ENCODE measurements at places on chromosomes 6 and 20.
A peak's percentile ranks its signal among the peaks of the same experiment; 100 is the strongest.

DNA sequence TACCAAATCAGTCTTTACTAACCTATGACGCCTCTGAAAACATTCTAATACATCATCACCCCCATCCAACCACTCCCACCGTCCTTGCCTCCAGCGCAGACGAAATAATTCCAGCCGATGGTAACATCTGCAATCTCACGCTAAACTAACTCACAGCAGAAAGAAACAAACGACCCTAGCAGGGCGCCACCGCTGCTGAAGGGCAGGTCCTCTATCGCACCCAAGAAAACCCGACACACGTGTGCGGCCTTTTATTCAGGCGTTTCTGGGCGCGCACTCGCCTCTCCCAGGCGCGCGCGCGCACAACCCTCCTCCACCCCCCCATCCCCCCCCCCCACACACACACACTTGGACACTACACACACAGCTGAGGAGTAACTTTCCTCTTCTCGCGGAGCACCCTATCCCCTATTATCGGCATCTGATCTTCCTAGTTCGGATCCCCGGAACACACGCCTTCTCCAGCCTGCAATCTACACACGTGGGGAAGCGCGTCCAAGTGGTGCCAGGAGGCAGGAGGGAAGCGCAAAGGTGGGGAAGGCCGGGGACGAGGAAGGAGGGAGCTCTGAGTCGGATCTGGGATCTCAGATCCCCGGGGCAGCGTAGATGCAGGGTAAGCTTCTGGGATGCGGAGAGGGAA lies 1.4 kb downstream of the GFOD1 start:
- DNase-seq, result peak; percentile 27

DNA sequence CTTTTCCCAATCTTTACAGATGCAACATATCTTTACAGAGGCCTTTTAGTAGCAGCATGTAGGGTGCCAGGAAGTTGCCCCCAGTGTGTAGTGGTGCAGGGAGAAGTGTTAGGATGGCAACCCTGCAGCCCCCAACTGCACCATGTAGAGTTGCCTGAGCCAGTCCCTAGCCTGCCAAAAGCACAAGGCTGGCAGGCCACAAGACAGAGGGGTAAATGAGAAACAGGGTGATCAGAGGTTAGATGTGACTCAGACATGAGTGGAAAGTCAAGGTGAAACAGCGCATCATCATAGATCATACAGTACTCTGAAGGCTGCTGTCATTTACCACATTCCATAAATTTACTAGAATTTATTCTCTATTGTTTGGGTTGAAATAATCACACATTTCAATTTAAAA lies 467.5 kb downstream of the PRKN start:
- no peak for DNase-seq

DNA sequence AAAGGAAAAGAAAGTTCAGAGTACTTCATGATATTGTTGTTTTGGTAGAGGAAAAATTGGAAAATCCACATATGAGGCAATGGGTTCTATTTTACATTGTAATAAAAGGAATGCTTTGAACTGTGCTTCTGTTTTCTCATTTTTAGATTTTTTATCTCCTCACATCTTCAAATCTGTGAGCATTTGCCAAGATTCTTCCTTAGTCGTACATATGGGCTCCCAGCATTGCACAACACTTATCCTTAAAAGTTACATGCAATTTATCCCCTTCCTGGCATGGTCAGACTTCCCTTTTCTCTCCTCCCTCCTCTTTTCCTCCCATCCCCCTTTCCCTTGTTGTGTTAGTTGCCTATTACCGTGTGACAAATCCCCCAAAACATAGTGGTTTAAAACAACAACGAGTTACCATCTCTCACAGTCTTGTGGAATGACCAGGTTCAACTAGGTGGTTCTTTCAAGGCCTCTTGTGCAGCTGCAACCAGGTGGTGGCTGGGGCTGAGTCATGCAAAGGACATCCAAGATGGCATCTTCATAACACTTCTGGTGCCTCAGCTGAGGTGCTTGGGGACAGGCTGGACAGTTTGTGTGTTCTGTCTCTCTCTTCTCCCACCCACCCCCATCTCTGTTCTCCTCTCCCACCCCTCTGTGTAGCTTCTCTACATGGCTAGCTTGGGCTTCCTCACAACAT lies 68.7 kb downstream of the TXNDC5 start:
- no peak for DNase-seq

DNA sequence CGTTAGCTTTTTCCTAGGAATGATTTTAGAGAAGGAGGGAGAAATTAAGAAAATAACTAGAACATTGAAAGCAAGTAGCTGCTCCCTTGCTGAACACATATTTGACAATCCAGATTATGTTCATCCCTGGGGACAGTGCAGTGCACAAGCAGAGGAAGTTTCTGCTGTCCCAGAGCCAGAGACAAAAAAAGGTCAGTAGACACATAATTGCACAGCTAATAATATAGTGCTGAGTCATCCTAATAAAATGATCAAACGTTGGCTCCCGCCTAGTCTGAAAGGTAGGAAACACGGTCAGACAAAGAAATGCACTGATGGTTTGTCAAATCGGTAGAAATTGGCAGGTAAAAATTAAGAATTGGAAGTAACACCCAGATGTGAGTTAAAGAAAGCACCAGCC lies 21.7 kb upstream of the SSTR4 start:
- no peak for DNase-seq

GRCh38 chr20:19918965-19919329 lies 98.2 kb upstream of the NAA20 start:
- no peak for DNase-seq

DNA sequence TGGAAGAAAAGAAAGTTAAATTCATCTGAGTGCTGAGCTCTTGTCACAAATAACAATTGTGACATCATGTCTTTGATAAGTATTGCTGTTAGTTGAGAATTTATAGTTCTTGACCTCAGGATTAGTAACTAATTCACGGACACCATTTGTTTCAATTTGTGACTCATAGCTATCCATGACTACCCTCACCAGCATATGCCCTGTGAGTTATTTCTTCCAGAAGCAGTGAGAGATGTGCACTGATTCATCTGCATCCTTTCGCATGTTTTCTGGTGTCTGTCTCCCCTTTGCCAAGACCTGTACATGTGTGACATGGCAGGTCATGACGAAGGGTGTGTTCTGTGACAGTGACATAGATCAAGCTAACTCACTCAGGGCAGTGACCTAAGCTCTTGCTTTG lies 86.9 kb downstream of the SOBP start:
- no peak for DNase-seq

DNA sequence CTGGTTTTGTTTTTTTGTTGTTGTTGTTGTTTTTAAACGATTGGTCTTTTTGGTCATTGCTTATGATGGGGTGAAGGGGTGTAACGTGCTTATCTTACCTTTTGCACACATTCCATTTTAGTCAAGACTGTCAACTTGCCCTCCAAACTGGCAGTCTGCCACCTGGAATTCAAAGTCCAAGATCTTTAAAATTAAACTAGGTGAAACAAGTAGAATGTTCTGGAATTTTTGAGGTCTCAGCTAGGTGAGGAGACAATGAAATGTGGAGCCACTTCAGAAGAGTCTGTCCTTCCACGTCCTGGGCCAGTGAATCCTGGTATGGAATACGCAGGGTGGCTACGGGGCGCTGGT lies 344.6 kb downstream of the ZFAND3 start:
- no peak for DNase-seq

DNA sequence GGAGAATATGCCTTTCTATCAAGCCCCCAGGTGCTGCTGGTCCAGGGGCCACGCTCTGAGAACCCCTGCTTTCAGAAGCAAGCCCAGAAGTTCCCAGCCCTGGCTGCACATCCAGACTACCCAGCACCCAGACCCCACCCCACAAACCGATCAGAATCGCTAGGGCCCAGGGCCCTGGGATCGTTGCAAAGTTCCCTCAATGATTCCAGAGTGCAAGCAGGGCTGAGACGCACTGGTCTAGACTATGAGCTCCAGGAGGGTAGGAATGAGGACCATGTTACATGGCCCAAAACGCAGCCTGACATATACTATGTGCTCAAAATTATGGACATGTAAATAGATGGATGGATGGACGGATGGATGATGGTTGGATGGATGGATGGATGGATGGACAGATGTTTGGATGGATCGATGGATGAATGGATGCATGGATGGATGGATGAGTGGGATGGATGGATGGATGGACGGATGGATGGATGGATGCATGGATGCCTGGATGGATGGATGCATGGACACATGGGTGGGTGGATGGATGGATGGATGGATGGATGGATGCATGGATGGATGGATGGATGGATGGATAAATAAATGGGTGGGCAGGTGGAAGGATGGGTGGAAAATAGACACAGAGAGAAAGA lies 194.1 kb downstream of the PREX1 start:
- DNase-seq, result no peak

- no peak for DNase-seq
These were observed 106.4 kb downstream of the RALGAPA2 start for GRCh38 chr20:20606050-20606449.

GRCh38 chr6:26225848-26226578 lies 138.8 kb downstream of the HFE start:
- no peak for DNase-seq

GRCh38 chr6:121523628-121524027 lies 88.2 kb downstream of the GJA1 start:
- DNase-seq, result no peak

GRCh38 chr20:48536206-48536605 lies 291.6 kb downstream of the PREX1 start:
- DNase-seq, result no peak

DNA sequence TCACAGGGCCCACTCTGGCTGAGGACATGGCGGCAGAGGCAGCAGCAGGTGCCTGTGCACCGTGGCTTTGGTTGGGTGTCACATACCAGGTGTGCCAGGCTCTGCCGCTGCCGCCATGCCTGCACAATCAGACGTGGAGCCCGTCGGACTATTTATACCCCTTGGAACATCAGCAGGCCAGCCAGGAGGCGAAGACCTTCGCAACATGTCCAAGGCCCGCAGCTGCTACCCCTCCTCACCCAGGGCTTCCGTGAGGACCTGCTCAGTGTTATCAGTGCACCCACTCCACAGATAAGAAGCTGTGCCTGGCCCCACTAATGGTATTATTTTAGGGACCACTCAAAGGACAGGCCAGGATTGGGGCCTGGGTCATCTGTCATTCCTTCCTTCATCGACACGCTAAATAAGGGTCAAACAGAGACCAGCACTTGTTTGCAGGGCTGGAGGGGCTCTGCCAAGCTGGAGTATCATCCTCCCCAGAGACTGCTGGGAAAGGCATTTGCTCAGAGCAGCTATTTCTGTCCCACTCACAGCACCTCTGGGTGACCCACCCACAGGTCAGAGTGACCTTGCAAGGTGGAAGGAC lies 109.2 kb downstream of the BMP7 start:
- no peak for DNase-seq

- DNase-seq, result no peak
These were observed 291.8 kb downstream of the BMP7 start for GRCh38 chr20:56974499-56975250.

Data from stimulated activated CD8-positive, alpha-beta memory T cell treated with anti-CD3 and anti-CD28 coated beads, Interleukin-4, amount 100 ng/mL, for 24 hours (primary cell).